Activated CD8-positive, alpha-beta memory T cell treated with anti-CD3 and anti-CD28 coated beads for 48 hours (primary cell): ENCODE measurements at places on chromosomes 7 and 10.

- no peak for DNase-seq
Measured at GRCh38 chr7:159107161-159107892, 37.3 kb downstream of the VIPR2 start.

DNA sequence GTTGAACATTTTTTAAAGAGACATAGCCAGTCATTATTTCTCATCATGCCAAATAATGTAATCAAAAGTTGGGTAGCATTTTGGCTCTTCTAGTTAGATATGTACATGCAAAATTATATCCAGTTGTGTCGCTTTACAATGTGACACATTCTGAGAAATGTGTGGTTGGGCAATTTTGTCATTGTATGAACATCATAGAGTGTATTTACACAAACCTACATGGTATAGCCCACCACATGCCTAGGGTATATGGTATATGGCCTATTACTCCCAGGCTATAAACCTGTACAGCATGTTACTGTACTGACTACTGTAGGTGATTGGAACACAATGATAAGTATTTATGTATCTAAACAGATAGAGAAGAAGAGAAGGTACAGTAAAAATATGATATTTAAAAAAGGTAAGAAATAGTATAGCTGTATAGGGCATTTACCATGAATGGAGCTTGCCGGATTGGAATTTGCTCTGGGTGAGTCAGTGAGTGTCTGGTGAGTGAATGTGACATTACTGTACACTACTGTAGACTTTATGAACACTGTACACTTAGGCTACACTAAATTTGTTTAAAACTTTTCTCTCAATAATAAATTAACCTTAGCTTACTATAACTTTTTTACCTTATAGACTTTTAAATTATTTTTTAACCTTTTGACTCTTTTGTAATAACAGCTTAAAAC lies 16.5 kb downstream of the ZNF365 start:
- DNase-seq, result no peak

DNA sequence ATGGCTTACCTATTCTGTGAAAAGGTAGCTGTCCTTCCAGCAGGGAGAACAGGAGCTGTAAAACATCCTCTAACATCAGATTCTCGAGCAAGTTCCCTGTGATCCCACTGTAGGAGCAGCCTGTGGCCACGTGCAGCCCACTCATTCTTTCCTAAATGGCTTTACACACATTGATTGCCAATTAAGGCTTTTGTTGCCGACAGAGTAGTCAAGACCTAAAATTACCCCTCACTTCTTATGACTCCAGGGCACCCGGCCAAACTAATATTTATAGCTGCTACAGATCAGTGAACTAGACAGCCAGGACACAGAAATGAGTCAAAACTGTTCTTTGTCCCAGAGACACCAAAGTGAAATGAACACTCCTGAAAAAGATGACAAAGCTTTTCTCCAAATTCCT lies 832.1 kb downstream of the SORCS3 start:
- DNase-seq, result no peak

DNA sequence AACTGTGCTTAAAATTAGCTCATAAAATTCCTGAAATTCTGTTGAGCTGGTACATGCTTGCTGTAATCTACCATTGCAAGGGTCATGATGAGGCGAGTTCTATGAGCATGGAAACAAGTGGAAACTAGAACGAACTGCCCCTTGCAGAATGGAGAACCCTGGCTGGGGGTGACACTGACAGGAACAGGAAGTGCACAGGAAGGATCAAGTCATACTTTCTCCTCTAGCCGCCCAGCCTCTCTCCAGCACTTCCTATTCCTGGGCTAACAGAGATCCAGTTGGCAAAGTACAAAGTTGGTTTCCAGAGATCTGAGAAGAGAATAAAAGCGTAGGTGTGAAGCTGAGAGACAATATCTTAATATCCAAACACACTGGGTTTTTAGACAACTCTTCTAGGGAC lies 414.2 kb upstream of the PODXL start:
- no peak for DNase-seq

- DNase-seq, result no peak
Measured at GRCh38 chr7:120997882-120998474, 9.5 kb downstream of the CPED1 start.

- no peak for DNase-seq
Measured at GRCh38 chr10:108412323-108412722, 1247.8 kb upstream of the SORCS1 start.

DNA sequence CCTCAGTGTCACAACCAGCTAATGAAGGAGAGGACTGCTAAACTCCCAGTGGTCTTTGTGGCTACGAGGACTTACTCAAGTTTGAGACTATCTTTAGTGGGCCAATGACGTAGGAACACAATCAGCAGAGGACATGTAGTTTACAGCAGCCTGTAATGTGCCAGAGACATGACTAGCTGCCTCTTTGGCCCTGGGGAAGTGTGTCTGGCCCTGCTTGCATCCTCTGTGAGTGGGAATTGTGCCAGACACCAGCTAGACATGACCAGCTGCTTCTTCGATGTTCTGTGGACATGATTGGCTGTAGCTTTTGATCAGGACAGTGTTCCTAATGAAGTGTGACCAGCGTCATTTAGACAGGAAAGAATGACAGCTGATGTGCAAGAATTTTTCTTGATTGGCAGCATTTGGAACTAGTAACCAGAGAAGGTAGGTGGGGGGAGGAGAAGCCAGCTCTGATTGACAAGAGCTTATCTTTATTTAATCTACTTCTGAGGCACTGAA lies 141.7 kb downstream of the AUTS2 start:
- no peak for DNase-seq

- no peak for DNase-seq
Measured at GRCh38 chr7:1681581-1681980, 11.5 kb downstream of the ELFN1 start.

GRCh38 chr7:74554178-74554577 lies 100.5 kb downstream of the GTF2IRD1 start:
- no peak for DNase-seq

DNA sequence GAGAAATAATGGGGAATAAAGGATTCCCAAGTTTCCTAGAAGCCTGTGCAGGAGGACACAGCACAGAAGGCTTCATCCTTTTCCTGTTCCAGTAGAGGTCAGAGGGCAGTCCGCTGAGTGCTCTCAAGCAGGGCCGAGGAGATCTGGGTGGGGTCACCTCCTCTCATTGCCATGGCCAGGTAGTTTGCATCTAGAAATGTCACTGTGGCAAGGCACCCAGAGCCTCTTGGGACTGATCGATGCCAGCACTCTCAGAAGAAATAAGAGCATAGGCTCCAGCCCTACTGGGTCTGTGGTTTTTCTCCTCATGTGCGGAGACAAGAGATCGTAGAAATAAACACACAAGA lies 7.9 kb downstream of the NUB1 start:
- no peak for DNase-seq

DNA sequence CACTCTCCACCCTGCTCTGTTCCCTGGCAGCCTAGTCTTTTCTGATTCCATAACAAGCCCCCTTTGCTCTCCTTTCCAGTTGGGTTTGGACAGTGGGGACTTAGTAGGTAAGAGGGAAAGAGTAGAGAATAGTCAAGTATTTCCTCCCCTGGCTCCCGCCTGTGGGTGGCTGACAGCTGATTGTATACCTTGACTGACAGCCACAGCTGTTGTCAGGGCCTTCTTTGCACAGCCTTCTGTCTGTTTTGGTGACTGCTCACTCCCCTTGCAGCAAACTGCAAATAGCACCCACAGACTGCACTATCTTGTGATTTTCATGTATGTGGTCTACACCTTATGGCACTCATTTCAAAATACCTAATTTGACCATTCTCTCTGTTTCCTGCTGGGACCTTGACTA lies 486.3 kb downstream of the ACTR3B start:
- DNase-seq, result no peak

DNA sequence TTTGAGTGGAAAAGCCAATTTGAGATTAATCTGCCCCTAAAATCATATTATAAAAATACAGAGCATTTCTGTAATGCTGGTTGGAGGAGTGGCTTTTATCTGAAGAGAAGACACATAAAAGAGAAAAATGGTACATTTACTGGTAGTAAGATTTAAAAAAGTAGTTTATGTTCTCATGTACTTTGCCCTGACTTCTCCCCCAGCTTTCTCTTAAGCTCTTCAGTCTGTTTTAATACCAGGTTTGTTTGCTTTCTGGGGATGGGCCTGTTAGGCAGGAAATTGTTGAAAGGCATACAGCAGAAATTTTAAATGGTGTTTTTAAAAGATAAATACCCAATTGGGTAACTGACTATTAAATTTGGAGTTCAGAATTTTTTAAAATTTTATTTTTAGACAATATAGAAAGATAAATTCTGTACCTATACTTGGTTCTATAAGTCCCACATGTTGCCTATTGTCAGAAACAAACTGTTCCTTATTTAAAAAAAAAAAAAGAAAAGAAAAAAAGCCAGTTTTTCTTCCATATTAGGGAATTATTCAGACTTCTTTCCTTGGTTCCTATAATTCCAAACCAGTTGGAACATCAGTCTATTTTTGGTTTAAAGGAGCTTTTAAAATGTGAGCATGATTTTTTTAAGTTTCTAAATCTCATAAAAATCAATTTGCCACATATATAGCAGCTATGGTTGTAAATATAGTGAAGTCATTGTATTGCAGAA lies 136.6 kb downstream of the ARID5B start:
- no peak for DNase-seq

GRCh38 chr10:15795036-15795792 lies 65.1 kb downstream of the MINDY3 start:
- no peak for DNase-seq

GRCh38 chr7:106575138-106575823 lies 85.7 kb downstream of the CCDC71L start:
- no peak for DNase-seq

DNA sequence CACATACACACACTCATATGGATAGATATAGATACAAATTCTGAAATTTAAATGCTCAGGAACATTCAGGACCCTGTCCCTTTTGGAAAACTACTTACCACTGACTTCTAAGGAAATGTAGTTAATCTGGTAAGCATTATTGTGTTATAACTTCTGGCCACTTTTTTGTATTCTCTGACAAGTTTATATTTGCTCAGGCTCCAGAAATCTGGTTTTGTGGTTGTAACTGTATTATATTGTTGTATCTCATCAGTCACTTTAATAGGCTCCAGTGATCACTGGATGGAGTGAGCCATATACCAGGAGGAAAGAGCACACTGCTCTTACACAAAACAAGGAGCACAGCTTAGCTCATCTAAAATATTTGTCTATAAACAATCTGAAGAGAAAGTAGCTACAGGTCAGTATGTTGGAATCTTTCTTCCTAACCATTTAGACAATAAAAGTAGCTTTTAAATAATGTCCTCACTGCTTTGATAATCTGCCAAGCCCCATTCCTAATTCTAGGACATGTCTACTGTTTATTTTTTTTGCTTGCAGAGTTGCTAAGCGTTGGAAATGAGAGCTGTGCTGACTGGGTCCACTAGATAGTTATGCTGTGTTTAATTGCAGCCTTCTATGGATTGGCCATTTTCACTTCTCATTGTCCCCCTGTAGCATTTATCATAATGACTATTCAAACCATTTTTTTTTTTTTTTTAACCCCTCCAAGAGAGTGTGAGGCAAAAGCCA lies 43.8 kb downstream of the SMNDC1 start:
- DNase-seq, result no peak

GRCh38 chr10:122516734-122517133 lies 43.8 kb upstream of the DMBT1 start:
- DNase-seq, result no peak

DNA sequence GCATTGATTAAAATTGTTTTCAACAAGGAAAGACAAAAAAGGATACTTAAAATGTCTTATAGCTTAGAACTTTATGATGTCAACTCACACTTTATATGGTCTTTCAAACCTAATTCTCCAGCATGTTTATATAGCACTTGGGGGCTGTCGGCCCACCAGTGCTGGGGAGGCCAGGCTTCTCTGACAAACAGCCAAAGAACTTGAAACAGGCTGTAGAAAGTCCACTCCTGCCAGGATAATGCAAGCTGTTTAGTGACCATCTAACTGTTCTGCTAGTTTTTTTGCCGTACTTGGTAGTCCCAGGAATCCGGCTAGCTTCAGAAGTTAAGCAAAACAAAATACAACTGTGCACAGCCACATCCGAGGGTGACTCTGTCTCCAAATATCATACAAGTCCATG lies 13.6 kb upstream of the SOSTDC1 start:
- no peak for DNase-seq

- no peak for DNase-seq
Measured at GRCh38 chr7:69640925-69641594, 42.8 kb downstream of the AUTS2 start.

GRCh38 chr10:24439935-24440334 lies 231.0 kb downstream of the KIAA1217 start:
- no peak for DNase-seq

- no peak for DNase-seq
Measured at GRCh38 chr10:131653140-131653539, 247.7 kb upstream of the PPP2R2D start.

DNA sequence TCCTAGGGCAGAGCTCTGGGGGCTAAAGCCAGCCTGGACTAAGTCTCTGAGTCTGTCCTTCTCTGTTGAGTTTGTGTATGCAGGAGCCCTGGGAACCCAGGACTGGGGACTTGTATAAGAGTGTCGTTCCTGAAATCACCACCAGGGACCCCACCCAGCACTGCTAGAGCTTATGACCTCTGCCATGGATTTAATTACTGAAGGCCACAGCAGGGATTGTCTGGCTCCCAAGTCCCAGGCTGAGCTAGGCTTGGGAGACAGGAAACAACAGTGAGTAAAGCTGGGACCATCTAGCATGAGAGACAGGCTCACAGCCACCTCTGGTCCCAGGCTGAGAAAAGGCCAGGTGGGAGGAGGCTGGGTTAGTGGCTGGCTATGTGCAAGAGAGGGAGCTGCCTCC lies 1.4 kb upstream of the TSPAN15 start:
- DNase-seq, result no peak

DNA sequence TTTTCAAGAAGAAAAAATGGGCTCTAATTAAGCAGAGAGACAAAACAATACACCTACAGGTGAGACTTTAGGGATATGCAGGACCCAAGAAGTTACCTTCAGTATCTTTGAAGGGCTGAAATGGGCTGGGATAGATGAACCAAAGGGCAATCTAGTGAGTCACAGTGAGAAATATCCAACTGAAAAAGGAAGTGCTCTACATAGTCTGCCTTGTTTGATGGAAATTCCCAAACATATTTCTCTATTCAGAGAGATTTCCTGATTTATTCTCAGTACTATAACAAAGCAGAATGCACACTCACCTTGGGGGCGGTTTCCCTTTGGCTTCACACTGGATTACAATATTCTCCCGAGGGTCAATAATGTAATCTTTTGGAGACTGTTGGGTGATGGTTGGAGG lies 104.1 kb upstream of the LAMB4 start:
- no peak for DNase-seq

DNA sequence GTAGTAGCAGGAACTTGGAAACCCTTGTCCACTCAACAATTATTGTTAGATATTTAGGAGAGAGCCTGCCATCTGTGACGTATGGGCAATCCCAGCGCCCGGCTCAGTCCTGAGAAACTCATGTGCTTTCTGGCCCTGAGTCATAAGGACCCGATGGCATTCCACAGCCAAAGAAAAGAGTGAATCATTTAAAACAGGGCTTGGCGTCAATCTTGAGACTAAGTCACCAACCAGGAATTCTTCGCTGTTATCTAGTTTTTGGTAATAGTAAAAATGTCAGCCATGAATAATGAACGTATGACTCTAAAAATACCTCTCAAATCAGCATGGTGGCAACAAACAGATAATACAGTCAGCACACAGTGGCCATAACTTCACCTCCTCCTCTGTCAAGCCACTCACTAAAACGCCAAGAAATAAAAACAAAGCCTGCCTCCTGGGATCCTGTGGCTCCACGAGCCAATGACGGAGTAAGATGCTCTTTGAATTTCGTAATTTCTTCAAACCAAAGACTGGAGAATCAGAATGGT lies 140.8 kb downstream of the ADAM12 start:
- no peak for DNase-seq

GRCh38 chr7:41978858-41979257 lies 258.2 kb downstream of the GLI3 start:
- DNase-seq, result no peak

GRCh38 chr10:5511231-5511884 lies 12.0 kb upstream of the CALML5 start:
- no peak for DNase-seq
